Gastrocnemius medialis (tissue), 4 donors: ENCODE measurements at places on chromosomes 4 and X. TPM values are rescaled to one million over a fixed set of nuclear protein-coding genes. Genes with fewer than 3 reads are reported as not detected.

- H3K36me3 ChIP-seq, result no peaks in the 10 kb centered on the region
- peak overlapping the region; percentile 22 for H3K4me3 ChIP-seq
- no peaks in the 10 kb centered on the region for H3K4me1 ChIP-seq
- no peak for DNase-seq
- H3K27me3 ChIP-seq, result no peaks in the 10 kb centered on the region
These were observed 136.8 kb downstream of the FAM53A start for GRCh38 chr4:1547131-1547855.

GRCh38 chrX:65589304-65589703 is 54.7 kb upstream of the LAS1L start:
- H3K4me1 ChIP-seq, result no peaks in the 10 kb centered on the region
- H3K27ac ChIP-seq, result no peak overlapping the region
- H3K27me3 ChIP-seq, result no peaks in the 10 kb centered on the region

DNA sequence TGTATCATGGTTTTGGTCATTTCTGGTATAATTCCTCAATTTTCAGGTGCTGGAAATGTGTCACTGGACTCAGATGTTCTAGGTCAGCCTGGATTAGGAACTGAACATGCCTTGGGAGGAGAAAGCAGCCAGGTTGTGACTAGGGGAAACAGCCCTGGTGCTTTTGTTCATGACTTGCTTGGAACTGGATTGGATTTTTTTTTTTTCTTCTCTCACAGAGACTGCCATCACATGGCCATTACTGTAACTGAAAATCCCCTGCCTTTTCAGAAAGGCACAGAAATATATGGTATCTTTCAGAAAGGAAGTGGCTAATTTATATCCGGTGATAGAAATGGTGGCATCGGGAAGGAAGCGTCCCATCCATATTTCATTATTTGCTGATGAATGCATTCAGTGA is 34.6 kb downstream of the SEPTIN11 start:
- no peaks in the 10 kb centered on the region for H3K27me3 ChIP-seq
- H3K4me1 ChIP-seq, result peaks cover 37% of the 10 kb centered on the region
- no peaks in the 10 kb centered on the region for H3K36me3 ChIP-seq
- no peak for DNase-seq
- H3K4me3 ChIP-seq, result no peak overlapping the region

DNA sequence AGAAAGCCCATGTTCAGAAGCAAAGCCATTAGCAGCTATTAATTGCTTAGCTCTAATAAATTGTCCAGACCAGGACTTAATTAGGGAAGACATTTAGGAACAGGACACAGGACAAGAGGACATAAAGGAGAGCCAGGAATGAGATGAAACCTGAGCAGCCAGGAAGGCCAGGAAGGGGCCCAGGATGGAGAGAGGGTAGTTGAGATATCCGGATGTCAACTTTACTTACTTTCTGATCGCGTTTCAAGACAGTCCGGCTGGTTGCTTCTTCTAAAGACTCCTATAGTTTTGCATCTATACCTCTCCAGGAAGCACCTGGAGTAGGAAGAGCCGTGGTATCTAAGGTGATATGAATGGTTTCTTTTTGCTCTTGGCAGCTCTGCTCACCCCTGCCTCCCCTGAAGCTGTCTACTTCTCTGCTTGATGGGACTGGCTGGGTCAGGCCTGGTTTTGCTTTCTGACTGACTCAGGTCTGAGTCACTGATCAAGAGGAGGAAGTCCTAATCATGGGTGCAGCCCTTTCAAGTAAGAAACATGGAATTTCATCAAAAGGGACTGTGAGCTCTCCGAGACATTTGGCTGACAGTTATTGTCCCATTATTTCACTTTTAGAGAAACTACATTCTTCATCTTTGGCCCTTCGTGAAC is 733.3 kb downstream of the RPA4 start:
- H3K36me3 ChIP-seq, result no peaks in the 10 kb centered on the region
- no peaks in the 10 kb centered on the region for H3K4me1 ChIP-seq
- no peak overlapping the region for H3K4me3 ChIP-seq
- no peak overlapping the region for H3K27ac ChIP-seq

DNA sequence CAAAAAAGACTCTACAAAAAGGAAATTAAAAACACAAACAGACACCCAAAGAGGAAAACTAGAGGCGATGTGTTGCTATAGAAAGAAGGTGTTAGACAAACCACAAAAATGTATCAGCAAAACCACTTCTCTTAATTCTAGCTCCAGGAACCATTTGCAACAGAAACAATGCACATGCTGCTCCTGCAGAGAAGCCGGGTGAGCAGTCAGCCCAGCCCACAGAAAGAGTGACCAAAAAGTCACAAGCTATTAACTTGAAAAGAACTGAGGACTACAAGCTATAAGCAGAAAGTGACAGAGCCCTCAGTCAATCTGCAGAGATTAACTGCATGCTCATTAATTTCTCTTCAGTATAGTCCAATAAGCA is 96.2 kb upstream of the KLHL13 start:
- H3K27me3 ChIP-seq, result no peaks in the 10 kb centered on the region
- no peak for DNase-seq
- H3K27ac ChIP-seq, result no peak overlapping the region
- no peak overlapping the region for H3K4me3 ChIP-seq
- no peaks in the 10 kb centered on the region for H3K36me3 ChIP-seq

BST1 gene
- total RNA-seq, result 0.39 TPM

TMEM144 gene
- 2.9 TPM for total RNA-seq

VEGFD gene
- 16.8 TPM for total RNA-seq

AADAT gene
- total RNA-seq, result 0.33 TPM

PF4V1 gene
- not detected for total RNA-seq
